ENCODE measurements at places on chromosomes 4 and X.

GRCh38 chr4:155033604-155034003, 174.8 kb upstream of the NPY2R start:
- DNase-seq: no peak

DNA sequence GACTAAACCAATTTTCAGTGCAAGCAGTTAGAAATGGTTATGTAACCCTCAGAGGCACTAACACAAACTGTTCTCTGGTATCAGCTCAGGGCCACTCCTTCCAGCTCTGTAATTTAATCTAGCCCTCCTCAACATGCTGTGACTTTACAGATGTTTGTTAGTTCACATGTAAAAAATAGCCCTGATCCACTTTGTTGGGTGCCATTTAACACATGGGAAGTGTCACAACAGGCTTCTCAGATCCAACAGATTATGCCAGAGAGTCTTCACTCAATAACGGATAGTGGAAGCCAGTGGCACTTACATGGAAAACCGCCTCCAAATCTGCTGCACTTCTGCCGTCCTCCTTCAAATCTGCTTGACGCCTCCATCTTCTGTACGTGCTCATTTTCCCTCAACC, 51.6 kb downstream of the ATP8A1 start:
- no peak for DNase-seq

GRCh38 chr4:184361443-184361842, 112.9 kb downstream of the IRF2 start:
- no peak for DNase-seq

DNA sequence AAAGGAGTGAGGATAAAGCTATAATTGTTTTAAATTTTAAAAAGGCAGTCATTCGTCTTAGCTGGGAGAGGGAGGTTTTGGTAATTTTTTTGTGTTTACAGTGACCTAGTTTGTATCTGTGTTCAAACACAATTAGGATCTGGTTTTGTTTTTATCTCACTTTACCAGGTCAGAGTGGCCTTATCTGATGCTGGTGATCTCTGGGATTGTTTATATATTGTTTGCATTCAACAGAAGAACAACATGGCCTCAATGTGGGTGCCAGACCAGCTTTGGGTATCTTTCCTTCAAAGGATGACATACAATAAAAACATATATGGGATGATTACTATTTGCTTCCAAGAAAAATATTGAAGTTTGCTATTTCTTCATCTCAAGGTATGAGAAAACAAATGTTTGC, 272.2 kb upstream of the UGT8 start:
- DNase-seq: no peak

DNA sequence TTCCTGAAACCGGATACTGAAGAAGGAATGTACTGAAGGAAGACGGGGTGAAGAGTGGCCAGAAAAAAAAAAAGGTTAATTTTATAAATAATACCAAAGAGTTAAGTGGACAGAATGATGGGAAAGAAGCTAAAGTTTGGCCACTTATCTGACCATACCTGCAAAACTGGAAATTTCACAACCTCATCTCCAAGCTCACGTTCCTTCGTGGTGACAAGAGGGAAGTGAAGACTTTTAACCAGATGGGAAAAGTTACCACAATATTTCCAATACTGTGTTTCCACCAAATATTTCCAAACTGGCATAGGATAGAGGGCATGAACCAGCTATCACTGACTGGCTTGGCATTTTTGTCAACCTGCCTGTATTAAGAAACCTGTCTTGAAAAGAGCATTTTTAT, 56.4 kb downstream of the MAML3 start:
- DNase-seq: no peak

DNA sequence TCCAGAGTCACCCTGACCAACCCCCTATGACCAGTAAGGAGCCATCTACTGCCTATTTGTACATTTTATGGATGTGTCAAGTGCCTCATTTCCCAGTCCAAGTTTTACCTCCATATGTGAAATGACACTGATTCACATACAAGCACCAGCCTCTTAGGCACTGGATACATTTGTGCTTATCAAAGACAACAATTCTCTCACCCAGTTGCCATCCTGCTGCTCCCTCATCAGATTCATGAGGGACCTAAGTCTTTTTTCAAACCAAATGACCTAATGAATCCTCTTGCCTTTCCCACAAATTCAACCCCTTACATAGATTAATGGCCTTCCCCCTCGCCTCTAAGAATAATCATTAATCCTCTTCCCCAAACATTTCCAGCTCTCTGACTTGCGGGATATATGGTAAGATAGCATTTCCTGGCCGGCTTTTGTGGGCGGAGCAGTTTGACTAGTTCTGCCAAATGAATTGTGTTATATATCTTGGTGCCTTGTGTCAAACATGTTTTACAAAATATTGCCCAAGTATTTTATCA, 233.9 kb downstream of the ARAP2 start:
- no peak for DNase-seq

GRCh38 chr4:186666750-186667149, 56.9 kb downstream of the FAT1 start:
- DNase-seq: peak; percentile 34

DNA sequence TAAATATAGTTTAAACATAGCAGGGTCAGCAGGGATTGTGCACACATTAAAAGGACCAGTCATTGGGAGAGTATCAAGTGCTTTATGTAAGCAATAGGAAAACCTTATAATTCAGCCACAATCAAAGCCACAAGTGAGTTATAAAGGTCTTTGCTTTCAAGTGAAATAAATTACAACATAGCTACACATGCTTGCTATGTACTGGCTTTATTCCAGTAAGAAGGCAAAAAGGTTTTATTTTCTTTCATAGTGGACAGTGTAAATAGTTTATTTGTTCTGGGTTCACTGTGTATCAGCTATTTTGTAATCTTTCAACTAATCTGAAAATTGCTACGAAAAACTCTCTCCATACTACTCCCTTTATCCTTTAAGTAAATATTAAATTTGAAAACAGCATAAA, 691.4 kb downstream of the PCDH7 start:
- DNase-seq: no peak

- DNase-seq: no peak
These were observed 43.8 kb downstream of the TNIP2 start for GRCh38 chr4:2712261-2712842.

GRCh38 chr4:72935462-72935861, 134.1 kb downstream of the COX18 start:
- DNase-seq: peak; percentile 30

DNA sequence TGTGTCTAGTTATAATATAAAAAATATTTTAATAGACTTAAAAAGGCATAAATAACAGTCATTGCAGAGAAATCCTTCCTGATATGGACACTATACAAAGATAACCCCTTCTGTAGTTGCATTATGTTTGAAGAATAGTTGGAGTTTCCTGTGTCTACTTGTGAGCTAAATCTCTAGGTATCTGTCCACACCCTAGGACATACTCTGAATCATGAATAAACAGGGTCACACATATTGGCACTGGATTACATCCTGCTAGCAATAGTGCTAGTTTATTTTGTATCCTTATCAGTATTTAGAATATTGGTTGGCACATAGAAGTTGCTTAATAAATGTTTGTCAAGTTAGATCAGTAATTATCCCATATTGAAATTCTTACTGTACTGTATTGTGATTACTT, 173.9 kb downstream of the GRXCR1 start:
- no peak for DNase-seq

DNA sequence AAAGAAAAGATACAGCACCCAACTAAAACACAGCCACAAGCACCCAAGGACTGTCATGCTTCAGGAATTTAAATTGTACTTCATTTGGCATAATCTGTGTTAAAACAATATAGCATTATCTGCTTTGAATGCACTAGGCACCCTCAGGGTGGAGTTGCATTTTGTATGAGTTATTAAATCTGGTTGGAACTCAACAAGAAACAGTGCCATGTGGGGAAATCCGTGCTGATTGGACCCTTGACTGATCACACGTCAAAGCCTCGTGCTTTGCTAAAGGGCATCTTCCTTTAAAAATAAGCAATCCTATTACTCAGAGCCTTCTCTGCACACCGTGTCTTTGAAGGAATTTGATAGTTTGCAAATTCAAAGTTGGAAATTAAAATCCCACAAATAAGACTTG, 35.4 kb downstream of the IGFBP7 start:
- no peak for DNase-seq

- no peak for DNase-seq
These were observed 423.3 kb upstream of the TENM3 start for GRCh38 chr4:181819946-181820345.

DNA sequence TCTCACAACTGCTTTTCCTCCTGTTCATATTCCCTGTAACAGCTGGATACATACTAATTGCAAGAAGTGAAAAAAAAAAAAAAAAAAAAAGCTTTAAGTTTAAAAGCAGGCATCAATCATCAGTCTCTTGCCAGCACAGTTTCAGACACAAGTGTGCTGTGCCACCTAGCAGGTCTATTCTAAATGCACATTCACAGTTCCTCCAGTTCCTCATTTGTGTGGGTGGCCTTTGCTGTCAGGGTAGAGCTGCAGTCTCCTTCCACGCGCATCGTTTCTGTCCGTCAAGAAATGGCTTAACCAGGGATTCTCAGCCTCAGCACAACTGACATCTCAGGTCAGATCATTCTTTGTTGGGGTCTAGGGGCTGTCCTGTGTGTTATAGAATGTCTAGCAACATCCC, 61.6 kb downstream of the SCML1 start:
- no peak for DNase-seq

DNA sequence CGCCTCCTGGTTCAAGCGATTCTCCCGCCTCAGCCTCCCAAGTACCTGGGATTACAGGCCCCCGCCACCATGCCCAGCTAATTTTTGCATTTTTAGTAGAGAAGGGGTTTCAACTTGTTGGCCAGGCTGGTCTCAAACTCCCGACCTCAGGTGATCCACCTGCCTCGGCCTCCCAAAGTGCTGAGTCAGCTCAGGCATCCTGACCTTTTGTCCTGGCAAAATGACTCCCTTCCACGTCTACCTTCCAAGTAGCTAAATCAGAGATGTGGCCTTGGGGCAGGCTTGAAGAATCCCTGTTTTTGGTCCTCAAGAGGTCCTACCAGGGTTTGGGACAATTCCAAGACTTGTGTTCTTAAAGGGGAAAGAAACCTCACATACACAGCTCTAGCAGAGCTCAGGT, 12.8 kb downstream of the AFAP1 start:
- no peak for DNase-seq

DNA sequence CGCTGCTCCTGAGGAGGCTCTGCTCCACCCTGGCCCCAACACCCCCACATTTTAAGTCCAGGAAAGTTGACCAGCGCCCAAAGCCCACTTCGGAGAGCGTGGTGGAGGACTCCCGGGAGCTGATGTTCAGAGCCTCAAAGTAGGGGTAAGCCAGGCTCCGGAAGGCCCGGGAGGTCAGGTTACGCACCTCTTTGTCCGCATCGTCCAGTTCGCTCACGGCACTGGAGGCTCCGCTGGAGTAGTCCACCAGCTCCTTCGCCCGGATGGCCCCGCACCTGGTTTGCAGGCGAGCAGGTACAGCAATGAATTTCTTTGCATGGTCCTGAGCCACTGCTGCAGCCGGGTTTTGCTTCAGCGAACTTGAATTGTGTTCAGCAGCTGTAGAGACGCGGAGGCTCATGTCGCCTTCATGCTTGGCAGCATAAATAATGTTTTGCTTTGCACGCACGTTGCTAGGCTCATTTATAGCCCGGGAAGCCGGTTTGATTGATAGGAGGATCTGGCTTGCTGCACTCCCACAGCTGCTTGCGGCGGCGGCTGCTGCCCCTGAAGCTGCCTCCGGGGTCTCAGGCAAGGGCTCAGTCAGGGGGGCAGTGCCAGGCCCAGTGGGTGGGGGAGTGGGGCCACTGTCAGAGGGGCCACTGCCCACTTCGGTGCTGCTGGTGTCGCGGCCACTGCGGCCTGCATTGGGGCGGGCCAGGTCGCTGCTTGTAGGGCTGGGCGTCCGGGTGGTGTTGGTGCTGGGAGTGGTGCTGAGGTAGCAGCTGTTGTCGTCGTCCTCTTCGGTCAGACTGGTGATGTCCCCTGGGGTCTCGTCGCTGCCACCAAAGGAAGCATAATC, 4.8 kb downstream of the C4orf54 start:
- DNase-seq: peak; percentile 82

DNA sequence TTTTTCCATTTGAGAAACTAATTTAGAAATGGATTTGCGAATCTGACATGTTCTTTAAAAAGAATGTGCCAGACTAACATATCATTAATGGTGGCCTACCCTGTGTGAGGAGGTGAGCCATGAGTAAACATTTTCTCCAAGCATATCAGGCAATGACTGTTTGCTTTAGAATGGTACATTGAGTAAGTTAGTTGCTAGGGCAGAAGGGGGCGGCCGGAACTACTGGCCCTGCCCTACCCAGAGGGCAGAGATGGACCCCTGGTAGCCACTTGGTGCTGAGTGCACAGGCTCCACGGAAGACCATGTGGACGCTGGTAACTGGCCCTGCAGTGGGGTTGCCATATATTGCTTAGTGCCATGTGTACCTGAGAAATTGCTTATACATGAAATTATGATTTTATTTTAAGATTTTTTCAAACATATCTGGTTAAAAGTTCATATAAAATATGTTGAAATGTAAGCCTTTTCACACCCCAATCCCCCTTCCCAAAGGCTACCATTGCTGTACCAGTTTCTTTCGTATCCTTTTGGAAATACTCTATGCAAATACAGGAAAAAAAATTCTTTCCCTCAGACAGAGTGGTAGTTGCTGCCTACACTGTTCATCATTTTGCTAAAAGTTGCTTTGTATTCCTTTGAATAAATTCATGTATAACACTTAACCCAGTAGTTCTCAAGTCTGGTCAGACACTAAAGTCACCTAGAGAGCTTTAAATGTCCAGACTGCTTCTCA, 8.8 kb downstream of the FNIP2 start:
- no peak for DNase-seq

- DNase-seq: no peak
These were observed 90.8 kb downstream of the NAA11 start for GRCh38 chr4:79235095-79235494.

DNA sequence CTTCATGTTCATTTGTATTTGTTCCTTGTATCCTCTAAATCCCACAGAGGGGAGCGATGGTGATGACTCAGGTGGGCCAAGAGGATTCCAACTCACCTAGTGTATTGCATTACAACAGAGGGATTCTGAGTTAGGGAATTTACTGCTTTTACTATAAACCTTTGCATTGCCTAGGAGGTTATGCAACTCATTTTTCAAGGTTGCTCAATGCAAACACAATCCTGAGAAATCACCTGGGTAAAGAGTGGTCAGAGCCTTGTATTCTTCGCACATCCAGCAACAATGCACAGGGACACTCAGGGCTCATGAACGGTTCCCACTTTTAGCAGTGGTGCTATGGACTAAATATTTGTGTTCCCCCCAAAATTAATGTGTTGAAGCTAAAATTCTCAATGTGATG, 28.6 kb upstream of the LSM6 start:
- DNase-seq: no peak

DNA sequence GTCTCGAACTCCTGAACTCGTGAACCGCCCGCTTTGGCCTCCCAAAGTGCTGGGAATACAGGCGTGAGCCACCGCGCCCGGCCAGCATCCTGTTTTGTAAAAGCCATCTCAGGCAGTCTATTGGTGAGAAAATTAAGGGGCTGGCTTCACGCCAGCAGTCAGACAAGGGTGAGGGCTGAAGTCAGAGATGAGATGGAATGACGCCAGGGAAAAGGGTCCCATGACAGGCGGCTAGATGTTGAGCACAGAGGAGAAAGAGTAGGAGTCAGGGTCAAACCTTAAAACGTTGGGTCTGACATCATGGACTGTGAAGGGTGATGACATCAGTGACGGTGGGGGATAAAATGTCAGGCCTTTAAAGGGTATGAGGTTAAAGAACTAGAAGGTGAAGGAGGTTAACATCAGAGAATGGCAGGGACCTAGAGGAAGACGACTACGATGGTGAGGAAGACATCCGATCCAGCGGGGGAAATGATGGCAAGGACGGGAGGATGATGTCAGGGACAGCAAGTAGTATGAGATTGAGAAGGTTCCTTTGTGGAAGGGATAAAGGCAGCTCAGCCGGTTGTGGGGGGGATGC, 504 bp upstream of the RBM3 start:
- peak; percentile 68 for DNase-seq

Measured in SJCRH30 (cell line).